ENCODE measurements at places on chromosomes 6 and 20. TPM values are rescaled to one million over a fixed set of nuclear protein-coding genes. Genes with fewer than 3 reads are reported as not detected.

DNA sequence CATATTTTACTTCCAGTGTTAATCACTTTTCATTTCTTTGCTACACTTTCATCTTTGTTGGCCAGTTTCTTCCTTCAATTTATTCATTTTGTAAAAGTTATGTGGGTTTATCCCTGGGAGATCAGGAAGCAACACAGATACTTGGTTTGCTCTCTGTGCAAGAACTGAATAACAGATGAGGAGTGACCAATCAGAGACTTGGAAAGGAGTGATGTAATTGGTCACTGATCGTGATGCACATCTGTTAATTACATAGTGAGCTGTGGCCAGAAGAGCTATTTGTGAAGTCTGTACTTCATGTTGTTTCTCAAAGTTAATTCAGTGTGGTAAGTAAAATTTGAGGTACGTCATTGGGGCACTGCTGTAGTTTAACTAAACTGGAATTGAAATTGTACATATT lies 21.3 kb downstream of the ANKRD6 start:
- no peak for DNase-seq

The ELOVL2 gene
- 0.85 TPM for total RNA-seq

DNA sequence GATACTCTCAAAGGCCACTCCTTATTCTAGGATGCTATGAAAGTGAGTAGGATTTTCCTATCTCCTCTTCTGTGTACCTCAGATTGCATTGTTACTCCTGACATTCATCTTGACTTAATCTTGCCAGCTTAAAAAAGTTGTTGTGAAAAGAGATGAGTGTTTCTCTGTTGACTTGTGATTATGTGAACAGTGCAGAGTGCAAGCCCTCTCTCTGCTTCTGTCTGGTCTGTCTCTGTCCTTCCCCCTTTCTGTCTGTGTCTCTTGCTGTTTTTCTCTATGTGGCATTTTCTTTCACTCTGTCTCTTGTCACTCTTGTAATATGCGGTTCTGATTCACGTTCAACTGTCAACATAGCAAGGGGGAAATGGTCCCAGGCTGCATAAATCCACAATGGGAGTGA lies 306.6 kb downstream of the FARS2 start:
- DNase-seq = no peak

The SIRPG gene
- not detected for total RNA-seq

DNA sequence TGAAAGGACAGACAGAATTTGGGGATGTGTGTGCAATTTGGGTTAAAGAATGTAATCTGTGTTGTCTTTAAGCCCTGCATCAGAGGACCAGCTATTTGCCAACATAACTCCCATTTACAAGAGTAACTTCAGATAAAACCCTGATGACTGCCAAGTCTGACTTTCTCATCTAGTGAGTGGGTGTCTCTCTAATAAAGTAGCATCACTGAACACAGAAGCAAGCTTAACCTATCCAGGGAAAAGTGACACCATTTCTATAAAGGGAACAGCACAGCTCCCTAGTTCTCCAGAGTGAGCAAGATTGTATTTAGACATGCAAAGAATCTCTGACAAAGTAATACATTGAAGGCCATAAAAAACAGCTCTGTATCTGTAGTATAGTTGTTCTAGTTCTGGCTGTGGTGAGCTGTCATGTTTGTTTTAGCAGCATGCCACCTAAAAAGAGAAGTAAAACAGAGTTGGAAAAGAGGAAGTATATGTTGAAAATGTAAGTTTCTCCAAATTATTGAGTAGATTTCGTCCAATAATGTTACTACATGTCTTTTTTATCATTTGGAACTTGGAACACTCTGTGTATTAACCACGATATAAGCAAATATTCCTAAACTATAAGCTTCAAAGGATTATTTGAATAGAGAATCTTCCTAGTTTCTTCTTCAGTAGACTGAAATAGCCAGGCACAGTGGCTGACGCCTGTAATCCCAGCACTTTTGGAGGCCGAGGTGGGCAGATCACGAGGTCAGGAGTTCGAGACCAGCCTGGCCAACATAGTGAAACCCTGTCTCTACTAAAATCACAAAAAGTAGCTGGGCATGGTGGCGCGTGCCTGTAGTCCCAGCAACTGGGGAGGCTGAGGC lies 8.8 kb upstream of the PIM1 start:
- no peak for DNase-seq

DNA sequence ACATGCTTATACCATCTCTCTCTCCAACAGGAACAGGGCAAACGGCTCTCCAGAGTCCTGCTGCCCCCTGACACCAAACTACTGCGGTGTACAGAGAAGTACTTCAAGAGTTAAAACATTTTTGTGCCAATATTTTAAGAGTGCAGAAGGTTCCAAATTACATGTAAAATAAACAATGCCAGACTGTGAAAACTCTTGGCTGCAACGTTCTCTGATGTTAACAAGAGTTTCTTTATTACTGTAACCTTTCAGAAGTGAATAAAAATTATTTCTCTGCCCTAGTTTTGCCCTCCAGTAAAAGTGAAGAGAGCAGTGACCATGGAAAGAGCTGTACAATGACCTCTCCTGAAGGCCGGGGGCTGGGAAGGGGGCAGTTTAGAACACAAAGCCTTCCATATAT lies 41.4 kb upstream of the FAM83C start:
- DNase-seq = no peak

All from H4 (cell line).